CD4-positive, alpha-beta T cell treated with Interleukin-17A for 1 hour (primary cell): ENCODE measurements at places on chromosomes 4 and X.

GRCh38 chr4:94588896-94589693 lies 137.4 kb downstream of the PDLIM5 start:
- no peak for DNase-seq

DNA sequence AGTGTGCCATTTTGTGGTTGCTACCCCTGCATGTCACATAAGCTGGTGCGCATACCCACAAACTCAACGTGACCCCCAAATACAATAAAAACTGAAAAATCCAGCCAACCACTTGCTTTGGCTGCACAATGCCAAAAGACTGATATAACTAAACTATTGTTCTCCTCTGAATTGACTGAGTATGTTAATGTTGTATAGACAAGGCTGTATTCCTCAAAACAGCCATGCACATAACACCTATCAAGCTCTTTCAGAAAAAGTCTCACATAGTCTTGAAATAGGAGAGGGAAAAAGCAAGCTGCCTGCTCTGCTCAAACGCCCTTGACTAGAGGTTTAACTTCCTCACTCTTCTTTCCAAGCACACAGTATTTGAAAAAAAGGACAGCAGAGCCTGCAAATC lies 126.4 kb upstream of the NOCT start:
- DNase-seq, result no peak

- no peak for DNase-seq
Observed at GRCh38 chr4:1077711-1078477, 35.5 kb downstream of the RNF212 start.

GRCh38 chr4:119118397-119118796 lies 17.2 kb upstream of the MYOZ2 start:
- DNase-seq, result no peak

- DNase-seq, result no peak
Observed at GRCh38 chrX:1393871-1394615, 2.1 kb upstream of the SLC25A6 start.

- no peak for DNase-seq
Observed at GRCh38 chrX:65196758-65197360, 220.6 kb upstream of the ZC4H2 start.

DNA sequence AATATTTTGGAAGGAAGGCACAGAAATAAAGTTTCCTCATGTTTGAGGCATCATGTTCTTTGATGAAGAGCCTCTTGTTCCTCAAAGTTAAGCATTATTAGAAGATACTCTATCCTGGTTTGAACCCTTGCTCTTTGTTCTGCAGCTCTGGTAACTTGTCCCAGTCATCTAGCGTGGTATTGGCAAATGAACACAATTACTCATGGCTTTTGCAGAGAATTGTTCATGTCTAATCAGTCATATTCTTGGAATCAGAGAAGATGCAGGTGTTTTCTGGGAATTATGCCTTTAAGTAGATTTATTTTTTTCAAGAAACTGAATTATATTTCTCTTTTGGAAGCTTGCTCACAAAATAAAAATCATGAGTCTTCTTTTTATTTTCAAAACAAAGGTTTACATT lies 52.9 kb upstream of the HPGDS start:
- DNase-seq, result no peak

- DNase-seq, result no peak
Observed at GRCh38 chrX:66200050-66200664, 36.1 kb downstream of the HEPH start.

DNA sequence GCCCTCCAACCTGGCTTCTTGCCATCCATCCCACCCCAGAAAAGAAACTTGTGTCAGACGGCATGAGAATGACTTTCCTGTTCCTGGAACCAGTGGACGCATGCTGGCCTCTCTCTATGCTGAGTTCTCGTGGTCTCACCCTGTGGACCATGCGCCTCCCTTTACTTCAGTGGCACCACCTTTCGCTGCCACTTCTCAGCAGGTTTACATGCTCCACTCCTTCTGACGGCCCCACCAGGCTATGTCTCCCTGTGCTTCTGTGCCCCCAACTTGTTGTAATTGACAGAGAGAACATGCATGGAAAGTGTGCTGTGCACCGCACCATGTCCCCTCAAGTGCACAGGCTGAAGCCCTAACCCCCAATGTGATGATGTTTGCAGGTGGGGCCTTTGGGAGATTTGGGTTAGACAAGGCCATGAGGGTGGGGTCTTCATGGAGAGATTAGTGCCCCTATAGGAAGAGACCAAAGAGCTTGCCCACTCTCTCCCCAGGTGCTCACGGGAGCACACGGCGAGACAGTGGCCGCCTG lies 3.1 kb upstream of the PPP2R2C start:
- DNase-seq, result no peak

DNA sequence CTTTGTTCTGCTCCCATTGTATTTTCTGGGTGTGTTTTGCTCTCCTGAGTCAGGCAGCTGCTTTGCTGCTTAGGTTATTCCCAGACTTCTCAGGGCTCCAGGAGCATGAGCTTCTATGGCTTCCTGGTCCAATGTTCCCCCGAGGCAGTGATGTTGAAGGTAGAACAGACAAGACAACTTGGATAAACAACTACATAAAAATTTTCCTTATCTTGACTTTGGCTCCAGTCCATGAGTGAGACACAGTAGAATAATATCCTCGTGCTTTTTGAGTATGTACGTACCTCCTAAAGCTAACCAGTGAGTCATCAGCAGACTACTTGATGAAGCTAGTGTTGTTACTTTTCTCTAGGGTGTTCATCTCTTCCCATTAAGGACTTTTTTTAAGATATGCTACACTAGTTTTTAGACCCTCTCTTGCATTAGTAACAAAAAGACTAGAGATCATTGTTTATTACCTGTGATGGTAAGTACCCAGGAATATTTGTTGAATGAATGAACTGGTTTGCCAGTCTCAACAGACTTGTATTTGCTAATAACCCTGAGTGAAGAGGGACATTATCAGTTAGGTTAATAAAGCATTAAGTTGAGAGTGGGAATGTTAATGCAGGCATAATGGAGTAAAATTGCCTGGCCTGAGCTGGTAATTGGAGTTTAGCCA lies 131.9 kb downstream of the FHIP1A start:
- no peak for DNase-seq

DNA sequence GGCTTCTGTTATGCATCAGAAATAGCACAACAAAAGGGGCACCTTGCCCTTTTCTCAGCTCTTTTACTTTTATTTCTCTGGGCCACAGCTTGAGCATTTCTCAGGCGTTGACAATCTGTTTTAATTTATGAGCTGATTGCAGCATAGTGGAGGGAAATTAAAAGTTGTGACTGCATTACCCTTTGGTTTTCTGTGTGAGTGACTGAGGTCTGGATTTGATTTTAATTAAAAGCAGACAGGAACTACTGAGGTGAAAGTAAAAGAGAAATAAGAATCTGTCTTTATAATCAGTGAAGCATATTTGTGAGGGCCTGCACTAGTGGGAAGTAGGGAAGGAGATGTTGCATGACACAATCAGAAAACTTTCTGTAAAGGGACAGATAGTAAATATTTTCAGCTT lies 43.4 kb upstream of the GEMIN8 start:
- no peak for DNase-seq

DNA sequence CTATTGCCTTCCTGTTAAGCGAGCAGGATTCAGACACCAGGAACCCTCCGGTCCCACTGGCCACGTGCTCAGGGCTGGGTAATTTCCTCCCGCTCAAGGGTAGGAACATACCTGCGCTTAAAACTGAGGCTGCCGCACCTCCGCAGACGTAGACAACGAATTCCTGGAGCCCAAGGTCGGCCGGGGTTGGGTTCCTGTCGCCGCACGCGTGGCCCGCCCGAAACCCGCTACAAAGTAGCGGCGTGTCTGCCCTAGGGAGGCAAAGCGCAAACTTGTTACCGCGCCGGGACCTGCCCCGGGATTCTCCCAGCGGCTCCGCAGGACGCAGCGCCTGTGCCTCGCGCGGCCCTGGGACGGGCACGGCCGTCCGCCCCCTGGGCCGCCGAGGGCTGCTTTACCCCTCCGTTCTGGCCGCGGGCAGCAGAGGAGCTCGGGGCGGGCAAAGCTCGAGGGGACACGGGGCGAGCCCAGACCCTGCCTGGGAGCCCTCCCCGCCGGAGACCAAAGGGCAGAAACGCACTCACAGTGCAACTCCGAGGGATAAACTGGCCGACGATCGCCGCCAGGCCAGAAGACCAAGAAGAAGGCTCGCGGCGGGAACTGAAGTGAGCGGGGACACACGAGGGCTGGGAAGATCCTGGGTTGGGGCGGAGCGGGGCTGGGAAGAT lies at the start of gene ERVMER34-1:
Gene ERVMER34-1 (minus strand): TSS at position 607 of the 668 bp plus-strand sequence. CDS start 5,905 bp downstream, outside the sequence.
- no peak for DNase-seq

GRCh38 chr4:100929758-100930157 lies 411.9 kb upstream of the EMCN start:
- DNase-seq, result no peak

- DNase-seq, result peak; percentile 45
Observed at GRCh38 chr4:122150931-122151330, 1.2 kb upstream of the BLTP1 start.

GRCh38 chr4:126718136-126718535 lies 914.6 kb upstream of the INTU start:
- DNase-seq, result no peak

GRCh38 chr4:38014421-38014852 lies 54.2 kb downstream of the PTTG2 start:
- no peak for DNase-seq

- no peak for DNase-seq
Observed at GRCh38 chr4:152316969-152317368, 218.9 kb downstream of the FBXW7 start.

- no peak for DNase-seq
Observed at GRCh38 chr4:22686141-22686540, 6.6 kb upstream of the GBA3 start.

DNA sequence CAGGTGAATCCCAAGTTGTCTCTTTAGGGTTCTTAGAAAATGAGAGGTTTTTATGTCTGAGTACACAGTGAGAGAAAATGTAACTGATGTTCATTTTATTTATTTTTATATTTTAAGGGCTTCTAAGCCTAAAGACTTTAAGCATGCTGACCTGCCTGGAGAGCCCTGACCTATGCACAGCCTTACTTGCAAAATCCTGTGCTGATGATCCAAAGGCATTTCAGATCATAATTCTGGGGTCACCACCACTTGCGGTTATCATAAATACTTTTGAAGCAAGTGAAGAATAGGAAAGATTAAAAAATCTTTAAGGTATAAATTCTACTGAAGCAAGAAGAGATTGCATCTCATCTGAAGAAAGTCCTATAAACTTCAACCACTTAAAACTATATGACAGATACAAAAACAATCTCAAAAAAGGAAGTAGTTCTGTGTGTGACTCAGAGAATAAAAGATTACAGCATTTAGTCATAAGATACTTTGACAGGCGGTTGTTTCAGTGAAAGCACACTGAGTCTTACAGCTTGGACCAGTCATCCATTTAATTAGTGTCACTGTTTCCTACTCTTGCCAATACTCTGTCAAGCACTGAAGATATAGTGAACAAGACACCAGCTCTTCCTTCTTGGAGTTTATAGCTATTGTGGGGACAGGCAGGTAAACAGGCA lies 245.2 kb upstream of the DIPK2B start:
- DNase-seq, result no peak

DNA sequence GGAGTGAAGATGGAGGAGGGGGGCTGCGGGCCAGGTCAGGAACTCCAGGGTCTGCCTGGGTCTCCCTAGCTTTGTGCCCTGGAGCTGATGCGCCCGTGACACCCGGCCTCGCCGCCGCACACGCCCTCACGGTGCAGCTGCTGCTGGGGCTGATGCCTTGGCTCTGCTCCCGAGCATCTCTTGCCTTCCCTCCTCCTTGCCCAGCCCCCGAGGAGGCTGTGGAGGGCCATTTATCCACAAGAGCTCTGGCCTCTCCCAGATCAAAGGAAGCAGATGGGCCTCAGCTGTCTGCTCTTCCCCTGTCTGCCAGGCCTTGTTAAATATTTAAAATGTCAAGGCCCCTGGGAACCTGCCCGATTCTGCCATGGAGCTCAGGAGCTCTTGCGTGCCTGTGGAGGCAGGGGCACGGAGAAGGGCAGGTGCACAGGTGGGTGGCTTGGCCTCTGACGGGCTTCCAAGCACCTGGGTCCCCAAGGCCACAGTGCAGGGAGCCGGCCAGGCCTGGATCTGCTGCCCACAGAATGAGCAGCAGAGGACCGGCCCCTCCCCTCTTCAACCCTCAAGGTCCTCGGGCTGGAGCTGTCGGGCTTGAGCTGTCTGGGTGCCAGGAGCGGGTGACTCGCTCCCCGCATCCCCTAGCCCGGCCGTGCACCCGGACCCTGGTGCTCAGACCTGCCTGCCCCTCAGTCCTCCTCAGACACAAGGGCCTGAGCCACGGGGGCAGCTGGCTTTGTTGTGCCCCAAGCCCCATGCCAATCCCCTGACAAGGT lies 20.3 kb downstream of the ATP2B3 start:
- DNase-seq, result no peak

DNA sequence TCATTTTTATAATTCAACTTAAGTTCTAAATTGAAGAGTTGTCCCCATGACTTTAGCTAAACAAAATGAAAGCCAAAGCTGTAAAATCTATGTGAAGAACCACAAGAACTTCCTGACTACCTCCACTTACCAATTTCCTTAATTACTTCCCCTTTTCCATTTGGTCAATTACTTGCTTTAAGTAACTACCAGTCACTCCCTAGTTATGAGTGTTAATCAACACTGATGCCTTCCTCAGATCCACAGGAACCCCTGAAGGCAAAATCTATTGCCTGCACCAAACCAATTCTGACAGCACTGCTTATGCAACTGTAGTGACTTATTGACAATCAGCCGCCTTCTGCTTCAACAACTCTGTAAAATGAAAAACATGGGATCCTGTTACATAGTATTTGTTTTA lies 10.5 kb downstream of the RBMX start:
- no peak for DNase-seq
